ENCODE measurements at places on chromosomes 2 and 18. TPM values are rescaled to one million over a fixed set of nuclear protein-coding genes. Genes with fewer than 3 reads are reported as not detected.

The SETBP1 gene
- total RNA-seq = 27.5 TPM

The PLEK gene
- 67.3 TPM for total RNA-seq

The RAX gene
- not detected for total RNA-seq

The ZDBF2 gene
- 6.9 TPM for total RNA-seq

The IL1R2 gene
- total RNA-seq = 195 TPM

The CYP20A1 gene
- 29.1 TPM for total RNA-seq

The GPR45 gene
- not detected for total RNA-seq

The MYOM1 gene
- 1.5 TPM for total RNA-seq

The SLC8A1 gene
- total RNA-seq = 29.9 TPM

The SGPP2 gene
- total RNA-seq = 31.2 TPM

The UBXN2A gene
- total RNA-seq = 13.7 TPM

The COL3A1 gene
- total RNA-seq = 5,576 TPM

The ADRA2B gene
- total RNA-seq = 0.34 TPM

The ITPRIPL1 gene
- total RNA-seq = 2.3 TPM

The ILKAP gene
- 30.6 TPM for total RNA-seq

All from left lung (tissue), 14 donors.